ENCODE measurements at places on chromosomes 2 and 18.
A peak's percentile ranks its signal among the peaks of the same experiment; 100 is the strongest.

DNA sequence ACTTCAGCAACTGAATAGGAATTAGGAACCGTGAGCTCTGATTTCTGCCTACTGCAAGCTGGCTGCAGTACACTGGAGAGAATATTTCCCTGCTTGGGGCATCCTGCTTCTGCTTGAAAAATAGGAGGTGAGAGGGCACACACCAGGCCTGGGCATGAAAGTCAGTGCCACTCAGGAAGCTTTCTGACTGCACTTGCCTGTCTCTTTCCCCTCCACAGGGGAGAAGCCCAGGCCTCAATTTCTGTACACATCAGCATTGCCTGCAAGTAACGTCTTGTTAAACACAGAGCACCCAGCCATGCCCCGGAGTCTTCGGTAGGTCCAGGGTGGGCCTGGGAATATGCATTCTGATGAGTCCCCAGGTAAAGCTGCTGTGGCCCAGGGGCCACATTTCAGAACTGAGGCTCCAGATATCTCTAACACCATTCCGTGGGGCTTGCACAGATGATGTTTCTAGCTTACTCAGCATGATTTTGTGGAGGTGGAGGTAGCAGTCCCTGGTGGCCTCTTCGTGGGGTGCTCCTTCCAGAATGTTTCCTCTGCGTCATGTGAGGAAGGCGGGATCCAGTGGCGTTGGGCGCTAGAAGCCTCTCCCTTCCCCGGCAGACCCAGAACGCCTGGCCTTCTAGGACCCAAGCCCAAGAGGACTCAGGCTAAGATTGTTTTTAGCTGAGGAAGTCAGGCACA, 114.1 kb downstream of the ZBTB7C start:
- no peak for DNase-seq

- no peak for DNase-seq
These were observed 122.6 kb downstream of the TRIB2 start for GRCh38 chr2:12839339-12839738.

- DNase-seq: no peak
These were observed 56.4 kb downstream of the KCNF1 start for GRCh38 chr2:10968176-10968575.

DNA sequence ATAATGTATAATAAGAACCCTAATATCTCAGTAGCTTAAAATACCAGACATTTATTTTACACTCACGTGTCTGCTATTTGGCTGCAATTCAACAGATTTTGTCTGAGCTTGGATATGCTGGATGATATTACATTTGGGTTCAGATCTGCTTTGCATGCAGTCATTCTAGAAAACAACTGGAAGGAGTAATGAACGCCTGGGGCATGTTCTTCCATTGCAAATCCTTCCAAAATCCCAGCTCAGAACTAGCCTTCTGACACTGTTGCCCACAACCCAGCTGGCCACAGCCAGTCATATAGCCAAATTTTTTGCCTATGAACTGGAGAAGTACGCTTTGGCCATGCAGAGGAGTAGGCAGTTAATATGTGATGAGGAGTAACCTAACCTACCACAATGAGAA, 597.8 kb upstream of the VRK2 start:
- no peak for DNase-seq

DNA sequence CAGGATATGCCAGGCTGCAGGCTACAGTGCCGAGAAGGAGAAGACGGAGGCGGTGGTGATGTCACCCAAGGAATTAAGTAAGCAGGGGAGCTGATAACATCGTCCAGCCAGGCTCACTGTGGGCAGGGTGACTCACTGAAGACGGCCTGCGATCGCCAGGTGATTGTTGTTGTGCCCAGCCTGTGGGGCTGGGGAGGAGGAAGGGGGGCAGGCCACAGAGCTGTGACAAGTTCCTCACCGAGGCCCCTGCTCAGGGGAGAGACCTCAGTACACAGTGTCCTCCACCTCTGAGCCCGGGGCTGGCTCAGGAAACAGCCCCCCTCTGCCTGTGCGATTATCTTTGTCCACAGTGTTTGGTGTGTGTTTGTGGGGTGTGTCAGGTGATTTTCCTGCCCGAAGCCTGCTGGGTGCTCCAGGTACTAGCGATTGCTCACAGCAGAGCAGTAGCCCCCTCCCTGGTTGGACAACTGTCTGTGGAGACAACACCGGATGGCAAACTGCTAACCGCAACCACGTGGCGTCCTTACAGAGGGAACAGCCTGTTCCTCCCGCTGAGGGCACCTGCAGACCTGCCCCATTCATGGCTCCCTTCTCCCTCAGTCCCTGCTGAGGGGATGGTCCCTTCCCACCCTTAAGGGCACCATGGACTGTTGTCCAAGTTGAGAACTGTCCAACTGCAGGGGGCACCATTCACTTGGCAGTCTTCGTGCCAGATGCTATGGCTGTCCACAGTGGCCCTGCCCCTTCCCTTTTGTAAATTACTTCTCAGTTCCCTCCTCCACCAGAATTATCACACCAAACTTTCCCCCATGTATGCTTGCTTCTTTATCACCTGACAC, 95.1 kb downstream of the ZFP36L2 start:
- peak; percentile 42 for DNase-seq

DNA sequence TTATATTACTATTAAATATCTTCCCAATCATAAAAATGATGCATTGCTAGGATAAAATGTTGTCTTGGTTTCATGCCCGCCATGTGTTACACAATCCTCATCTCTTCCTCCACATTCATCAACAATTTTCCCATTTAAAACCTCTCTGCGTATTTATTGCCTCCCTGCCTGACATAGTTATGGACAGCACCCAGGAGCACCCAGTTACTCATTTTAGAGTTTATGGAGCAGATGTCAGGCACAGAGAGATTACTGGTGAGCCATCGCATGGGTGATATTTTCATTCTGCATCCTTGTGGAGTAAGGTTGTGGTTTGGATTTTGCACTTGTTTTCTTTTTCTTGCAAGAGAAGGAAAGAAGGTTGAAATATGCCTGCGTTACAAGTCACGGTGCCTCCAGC, 116.7 kb upstream of the NPAS2 start:
- no peak for DNase-seq

- no peak for DNase-seq
These were observed 6.5 kb downstream of the NCAPH start for GRCh38 chr2:96342085-96342484.
